ENCODE measurements at places on chromosomes 2 and 18. TPM values are rescaled to one million over a fixed set of nuclear protein-coding genes. Genes with fewer than 3 reads are reported as not detected.

GRCh38 chr2:160255408-160255807 lies 55.3 kb upstream of the ITGB6 start:
- no peak for DNase-seq

TMEM37 gene
- not detected for total RNA-seq

DNA sequence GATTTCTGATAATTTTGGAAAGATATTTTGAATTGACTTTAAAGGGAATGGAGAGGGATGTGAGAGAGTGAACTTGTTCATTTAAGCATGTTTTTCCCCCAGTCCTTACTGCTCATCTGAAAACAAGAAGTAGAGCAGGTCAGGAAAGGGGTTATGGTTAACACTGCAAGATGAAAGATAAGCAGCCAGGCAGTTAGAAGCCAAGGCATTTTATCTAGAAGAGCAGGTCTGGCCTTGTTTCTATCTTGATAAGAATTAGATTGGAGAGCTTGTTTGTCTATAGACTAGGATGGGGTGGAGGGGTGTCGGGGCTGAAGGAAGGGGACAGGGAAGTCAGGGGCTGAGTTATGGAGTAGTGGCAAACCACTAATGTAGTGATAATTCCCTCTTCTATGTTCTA lies 171.6 kb downstream of the IKZF2 start:
- no peak for DNase-seq

- no peak for DNase-seq
Measured at GRCh38 chr2:65647249-65647842, 214.9 kb upstream of the SPRED2 start.

- no peak for DNase-seq
Measured at GRCh38 chr2:222436040-222436413, 11.7 kb downstream of the SGPP2 start.
